ENCODE measurements at places on chromosomes 7 and 10.

DNA sequence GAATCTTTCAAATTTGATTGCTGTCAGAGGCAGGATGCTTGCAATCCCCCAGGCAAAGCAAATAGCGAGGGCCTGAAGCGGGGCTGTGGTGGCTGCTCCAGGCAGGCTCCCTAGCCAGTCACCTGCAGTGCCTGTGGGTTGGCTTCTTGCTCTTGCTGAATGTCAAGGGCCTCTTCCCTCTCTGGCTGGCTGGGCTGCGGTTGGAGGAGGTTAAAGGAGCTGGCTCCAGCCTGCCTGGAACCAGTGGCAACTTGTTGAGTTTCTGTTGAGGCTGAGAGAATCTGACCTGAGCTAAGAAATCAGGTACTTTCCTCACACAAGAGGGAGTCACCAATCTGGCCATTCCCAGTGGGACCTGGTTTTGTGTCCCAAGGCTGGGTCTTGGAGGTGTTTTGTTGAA, 134.7 kb downstream of the TMEM178B start:
- DNase-seq, result no peak

DNA sequence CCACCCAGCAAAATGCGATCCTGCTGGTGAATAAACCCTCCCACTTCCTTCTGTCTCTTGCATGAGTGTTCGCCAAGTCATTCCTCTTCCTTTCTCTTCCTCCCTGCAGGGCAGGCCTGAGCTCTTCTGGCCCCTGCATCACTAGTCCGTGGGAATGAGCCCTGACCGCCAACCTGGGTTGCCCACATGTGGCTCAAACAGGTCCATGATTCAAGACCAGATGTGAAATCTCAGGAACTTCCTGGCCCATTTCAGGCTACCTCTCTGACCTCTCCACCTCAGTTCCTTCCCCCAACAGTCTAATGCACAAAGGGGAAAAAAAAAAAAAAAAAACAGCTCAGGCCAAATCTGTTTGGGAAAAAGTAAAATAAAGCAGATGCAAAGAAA, 5.4 kb upstream of the YWHAG start:
- DNase-seq, result no peak

DNA sequence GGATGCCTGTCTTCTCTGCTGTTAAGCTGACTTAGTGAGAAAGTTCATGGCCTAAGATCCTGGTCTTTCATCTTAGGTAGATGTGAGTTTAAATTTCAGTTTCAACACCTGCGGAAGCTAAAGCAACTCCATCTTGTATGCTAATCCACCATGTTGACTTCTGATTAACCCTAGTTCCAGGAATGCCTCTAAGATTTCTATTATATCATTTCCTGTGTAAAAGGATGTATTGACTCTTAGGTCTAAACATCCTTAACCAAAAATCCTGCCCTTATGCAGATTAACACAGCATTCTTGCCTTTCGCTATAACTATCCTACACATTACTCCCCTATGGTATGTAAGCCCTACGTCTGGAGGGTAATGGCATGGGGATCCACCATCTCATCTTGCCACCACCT, 94.4 kb upstream of the CCDC6 start:
- no peak for DNase-seq

- no peak for DNase-seq
These were observed 116.5 kb downstream of the SPDYE5 start for GRCh38 chr7:75608451-75609122.

GRCh38 chr7:44768628-44769371, 20.2 kb downstream of the ZMIZ2 start:
- no peak for DNase-seq

GRCh38 chr7:94338921-94339371, 55.7 kb upstream of the COL1A2 start:
- DNase-seq, result no peak

DNA sequence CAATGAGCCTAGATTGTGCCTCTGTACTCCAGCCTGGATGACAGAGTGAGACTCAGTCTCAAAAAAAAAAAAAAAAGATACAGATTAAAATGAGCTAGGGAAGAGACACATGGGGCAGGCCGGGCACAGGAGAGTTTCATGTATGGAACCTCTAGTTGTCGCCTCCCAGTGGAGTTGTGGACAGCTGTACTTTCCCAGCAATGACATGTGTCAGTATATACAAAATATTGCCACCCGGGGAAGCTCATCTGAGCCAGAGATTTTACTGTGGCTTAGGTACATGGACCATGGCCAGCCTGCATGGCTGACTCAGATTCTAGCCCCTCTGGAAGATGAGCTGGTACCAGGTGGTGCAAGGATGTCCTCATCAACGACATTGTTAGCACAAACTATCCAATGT, 87.4 kb downstream of the COL26A1 start:
- DNase-seq, result no peak

DNA sequence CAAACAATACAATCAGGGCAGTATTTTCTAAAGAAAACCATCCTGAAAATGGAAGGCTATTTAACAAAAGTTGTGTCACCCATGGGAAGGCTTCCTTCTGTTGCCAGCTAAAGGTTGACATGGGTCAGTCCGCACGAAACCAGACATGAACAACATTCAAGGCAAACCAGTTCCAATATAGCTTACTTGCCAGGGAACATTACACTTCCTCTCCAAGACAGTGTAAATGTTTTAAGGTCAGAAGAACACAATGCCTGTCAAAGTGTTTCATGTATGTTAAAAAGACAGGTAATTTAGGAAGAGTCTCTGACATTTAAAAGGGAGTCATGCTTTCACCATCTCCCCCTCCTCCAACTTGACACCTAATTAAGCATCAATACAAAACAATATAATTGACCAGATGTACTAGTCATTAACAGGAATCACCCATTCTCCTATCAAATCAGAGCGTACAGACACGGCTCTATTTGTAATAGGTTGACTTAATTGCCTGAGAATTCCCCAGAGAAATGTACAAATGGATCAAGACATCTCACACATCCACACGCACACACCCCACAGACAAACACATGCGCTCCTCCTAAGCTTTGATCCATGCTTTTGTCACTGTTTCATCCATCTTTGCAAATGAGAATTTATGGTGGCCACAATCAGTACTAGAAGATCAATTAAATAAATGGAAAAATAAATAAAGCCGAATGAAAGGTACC, 69.5 kb downstream of the CACNA2D1 start:
- no peak for DNase-seq

DNA sequence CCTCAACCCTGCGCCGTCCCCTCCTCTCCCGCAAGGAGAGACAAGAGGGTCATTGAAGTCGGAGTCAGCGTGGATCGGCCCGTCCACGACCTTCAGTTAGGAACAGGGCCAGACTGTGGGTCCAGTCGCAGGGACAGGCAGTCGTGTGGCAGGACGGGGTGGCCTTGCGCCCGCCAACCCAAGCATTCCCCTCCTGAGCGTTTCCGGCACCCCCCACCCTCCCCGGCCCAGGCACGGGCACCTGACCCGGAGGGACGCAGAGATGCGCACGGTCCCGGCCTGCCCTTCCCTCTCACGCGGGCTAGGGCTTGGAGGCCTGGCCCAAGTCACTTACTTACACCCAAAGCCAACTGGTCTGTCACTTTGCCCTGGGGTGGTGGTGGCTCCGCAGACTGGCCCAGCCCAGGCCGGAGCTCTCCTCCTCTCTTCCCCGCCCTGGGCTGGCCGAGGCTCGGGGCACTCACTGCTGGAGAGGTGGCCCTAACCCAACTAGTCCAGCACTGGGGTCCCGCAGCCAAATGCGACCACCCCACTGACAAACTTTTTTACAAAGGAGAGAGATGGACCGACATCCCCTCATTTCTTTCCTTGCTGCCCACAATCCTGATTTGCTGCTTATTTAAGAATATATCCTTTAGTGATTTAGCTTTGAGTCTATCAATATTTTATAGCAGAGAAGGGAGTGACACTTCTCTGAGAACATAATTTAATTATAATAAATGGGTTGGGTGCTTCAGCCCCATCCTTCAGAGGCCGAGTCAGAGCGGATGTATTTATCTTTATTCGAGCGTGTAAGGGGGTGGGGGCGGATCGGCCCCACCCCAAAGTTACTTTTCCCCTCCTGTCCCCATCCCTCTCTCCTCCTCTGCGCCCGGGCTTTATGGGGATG, 1.2 kb upstream of the UNCX start:
- DNase-seq, result no peak

GRCh38 chr7:120785095-120785494, 72.8 kb downstream of the TSPAN12 start:
- no peak for DNase-seq

GRCh38 chr10:125236091-125236490, 75.7 kb upstream of the CTBP2 start:
- DNase-seq, result no peak

DNA sequence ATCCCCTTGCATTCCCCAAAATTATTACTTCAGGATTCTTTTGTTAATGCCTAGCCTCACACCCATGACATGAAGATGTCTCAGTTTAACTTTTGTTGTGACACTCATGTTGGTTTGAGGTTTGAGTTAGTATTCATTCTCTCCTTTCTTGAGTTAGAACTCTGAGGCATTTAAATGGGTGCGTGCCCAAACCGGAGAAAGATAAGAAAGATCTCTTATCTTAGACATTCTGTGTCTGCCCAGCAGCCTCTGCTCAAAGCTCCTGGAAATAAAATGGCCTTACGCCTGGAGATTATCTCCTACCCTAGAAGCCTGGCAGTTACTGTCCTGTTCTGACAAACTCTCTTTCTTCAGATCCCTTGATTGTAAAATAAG, 26.3 kb downstream of the WBP1L start:
- no peak for DNase-seq

- no peak for DNase-seq
These were observed 442.6 kb downstream of the GFRA1 start for GRCh38 chr10:115830265-115830970.

- DNase-seq, result no peak
These were observed 257.2 kb downstream of the CTNNA3 start for GRCh38 chr10:67438605-67439304.

- no peak for DNase-seq
These were observed 16.6 kb downstream of the ACBD5 start for GRCh38 chr10:27223964-27224363.

DNA sequence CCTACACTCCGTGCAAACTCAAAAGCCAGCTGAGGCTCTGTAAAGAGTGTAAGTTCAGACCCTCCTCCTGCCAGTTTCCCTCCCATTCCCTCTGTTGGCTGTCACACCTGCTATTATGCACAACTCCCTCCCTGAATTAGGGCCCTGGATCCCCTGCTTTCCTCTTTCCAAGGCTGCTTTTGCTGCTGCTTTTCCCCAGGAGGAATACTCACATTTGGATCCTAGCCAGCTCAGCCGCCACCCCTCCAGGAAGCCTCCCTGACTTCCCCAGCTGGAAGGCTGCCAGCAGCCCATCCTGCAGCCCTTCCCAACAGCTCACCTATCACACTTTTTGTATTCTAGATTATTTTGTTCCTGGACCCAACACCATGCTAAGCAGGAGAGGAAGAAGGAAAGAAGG, 40.9 kb upstream of the WDR11 start:
- DNase-seq, result no peak

GRCh38 chr7:3120513-3120912, 76.8 kb upstream of the CARD11 start:
- no peak for DNase-seq

GRCh38 chr10:513393-513792, 176.1 kb downstream of the DIP2C start:
- DNase-seq, result no peak

DNA sequence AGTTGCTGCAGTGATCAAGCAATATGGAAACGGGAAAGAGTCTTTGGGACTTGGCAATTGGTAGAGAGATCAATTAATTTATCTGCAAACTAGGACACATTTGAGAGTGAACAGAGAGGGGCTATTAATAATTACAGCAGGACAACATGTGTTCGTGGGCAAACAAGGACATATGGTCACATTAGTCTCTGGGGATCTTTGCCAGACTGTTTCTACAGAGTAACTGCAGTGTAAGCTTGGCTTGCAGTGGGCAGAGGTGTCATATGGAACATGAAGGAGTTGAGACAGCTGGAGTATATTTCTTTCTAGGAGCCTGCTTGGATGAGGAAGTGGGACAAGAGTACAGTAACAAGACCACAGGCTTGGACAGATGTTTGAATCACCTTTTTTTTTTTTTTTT, 232.1 kb upstream of the LYZL1 start:
- no peak for DNase-seq

GRCh38 chr10:71083716-71083975, 128.7 kb upstream of the UNC5B start:
- DNase-seq, result no peak

Measured in stimulated activated naive CD4-positive, alpha-beta T cell treated with Interleukin-2 at 50 U/mL for 16 hours (primary cell).